ENCODE measurements at places on chromosomes 6 and 20. TPM values are rescaled to one million over a fixed set of nuclear protein-coding genes. Genes with fewer than 3 reads are reported as not detected.

SLC16A10 gene
- total RNA-seq = not detected

RNF217 gene
- 44.2 TPM for total RNA-seq

VSX1 gene
- total RNA-seq = not detected

TINAG gene
- total RNA-seq = not detected

LRRC73 gene
- total RNA-seq = 0.79 TPM

WFDC10B gene
- not detected for total RNA-seq

SMOC2 gene
- 0.25 TPM for total RNA-seq

MAPK14 gene
- total RNA-seq = 43.9 TPM

EYA4 gene
- total RNA-seq = 0.12 TPM

DNAAF9 gene
- 8.2 TPM for total RNA-seq

CGAS gene
- total RNA-seq = 4.4 TPM

CST4 gene
- total RNA-seq = 0.31 TPM

GRM1 gene
- total RNA-seq = 0.13 TPM

SIGLEC1 gene
- total RNA-seq = not detected

SLC24A3 gene
- total RNA-seq = 0.66 TPM

BMP5 gene
- total RNA-seq = not detected

NRSN1 gene
- not detected for total RNA-seq

LYRM4 gene
- 21.8 TPM for total RNA-seq

TNF gene
- not detected for total RNA-seq

ARFGEF2 gene
- 50.1 TPM for total RNA-seq

EPB41L1 gene
- 20.9 TPM for total RNA-seq

PNPLA1 gene
- not detected for total RNA-seq

RAD21L1 gene
- total RNA-seq = not detected

MROH8 gene
- total RNA-seq = 1.6 TPM

TBXT gene
- not detected for total RNA-seq

PRPF6 gene
- total RNA-seq = 82.0 TPM

LPA gene
- not detected for total RNA-seq

TMEM244 gene
- not detected for total RNA-seq

SNAP25 gene
- total RNA-seq = 0.40 TPM

ASIP gene
- total RNA-seq = not detected

RBM38 gene
- 3.7 TPM for total RNA-seq

CDSN gene
- total RNA-seq = not detected

PRSS16 gene
- total RNA-seq = not detected

EFHC1 gene
- total RNA-seq = 40.8 TPM
